ENCODE measurements at places on chromosomes 6 and 20. TPM values are rescaled to one million over a fixed set of nuclear protein-coding genes. Genes with fewer than 3 reads are reported as not detected.

Gene SUPT3H
- 35.9 TPM for polyA plus RNA-seq

Gene TASP1
- polyA plus RNA-seq, result 10.5 TPM

GRCh38 chr20:13671512-13671911, 32.8 kb upstream of the TASP1 start:
- DNase-seq, result no peak

DNA sequence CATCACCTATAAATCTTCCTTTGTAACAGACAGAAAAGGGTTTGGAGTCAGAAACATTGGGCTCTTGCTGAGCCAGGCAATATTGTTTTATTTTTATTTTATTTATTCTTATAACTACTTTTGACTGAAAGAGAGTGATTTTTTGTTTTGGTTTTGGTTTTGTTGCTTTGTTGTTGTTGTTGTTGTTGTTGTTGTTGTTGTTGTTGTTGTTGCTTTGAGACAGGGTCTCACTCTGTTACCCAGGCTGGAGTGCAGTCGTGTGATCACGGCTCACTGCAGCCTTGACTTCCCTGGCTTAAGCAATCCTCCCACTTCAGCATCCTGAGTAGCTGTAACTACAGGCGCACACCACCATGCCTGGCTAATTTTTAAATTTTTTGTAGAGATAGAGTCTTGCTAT, 15.0 kb upstream of the SLC13A3 start:
- no peak for DNase-seq

DNA sequence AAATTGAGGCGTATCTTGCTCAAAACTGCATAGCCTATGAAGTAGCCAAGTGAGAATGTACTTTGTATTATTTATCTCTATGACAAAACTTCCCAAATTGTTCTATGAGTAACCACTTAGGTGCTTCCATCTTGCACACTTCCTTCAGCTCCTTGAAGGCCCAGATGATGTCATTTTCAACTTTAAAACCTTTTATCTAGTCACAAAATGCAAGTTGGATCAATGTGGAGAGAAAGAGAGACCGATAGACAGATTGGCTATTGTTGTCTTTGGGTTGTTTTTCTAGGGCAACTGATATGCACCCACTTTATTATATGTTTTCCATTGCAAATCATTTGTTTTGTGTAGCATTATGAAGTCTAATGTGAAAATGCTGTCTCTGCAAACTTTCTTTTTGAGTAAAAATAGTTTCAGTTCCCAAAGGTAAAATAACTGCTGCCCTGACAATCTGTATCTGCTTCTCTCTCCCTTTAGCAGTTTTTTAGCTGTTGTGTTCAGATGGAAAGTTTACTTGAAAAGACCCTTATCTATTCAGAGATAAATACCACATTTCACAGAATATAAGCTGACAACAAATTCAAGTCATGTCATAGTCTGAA, 73.7 kb upstream of the CITED2 start:
- no peak for DNase-seq

- no peak for DNase-seq
Measured at GRCh38 chr6:100839419-100839818, 41.7 kb downstream of the ASCC3 start.

DNA sequence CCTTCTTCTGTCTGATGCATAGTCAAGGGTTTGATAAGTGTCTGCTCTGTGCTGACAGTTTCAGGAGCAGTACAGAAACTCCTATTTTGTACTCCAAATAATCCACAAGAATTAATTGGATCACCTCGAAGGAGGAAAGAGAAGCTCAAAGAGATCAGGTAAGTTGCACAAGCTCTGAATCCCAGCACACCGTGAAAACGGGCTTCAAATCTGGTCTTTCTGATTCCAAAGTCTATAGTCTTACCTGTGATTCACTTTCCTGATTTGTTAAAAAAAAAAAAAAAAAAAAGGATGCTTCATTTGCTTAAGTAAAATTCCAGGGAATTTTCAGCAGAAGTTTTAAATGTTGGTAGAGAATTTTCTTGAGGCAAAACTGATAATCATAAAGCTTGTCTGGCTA, 155.8 kb upstream of the ESR1 start:
- no peak for DNase-seq

DNA sequence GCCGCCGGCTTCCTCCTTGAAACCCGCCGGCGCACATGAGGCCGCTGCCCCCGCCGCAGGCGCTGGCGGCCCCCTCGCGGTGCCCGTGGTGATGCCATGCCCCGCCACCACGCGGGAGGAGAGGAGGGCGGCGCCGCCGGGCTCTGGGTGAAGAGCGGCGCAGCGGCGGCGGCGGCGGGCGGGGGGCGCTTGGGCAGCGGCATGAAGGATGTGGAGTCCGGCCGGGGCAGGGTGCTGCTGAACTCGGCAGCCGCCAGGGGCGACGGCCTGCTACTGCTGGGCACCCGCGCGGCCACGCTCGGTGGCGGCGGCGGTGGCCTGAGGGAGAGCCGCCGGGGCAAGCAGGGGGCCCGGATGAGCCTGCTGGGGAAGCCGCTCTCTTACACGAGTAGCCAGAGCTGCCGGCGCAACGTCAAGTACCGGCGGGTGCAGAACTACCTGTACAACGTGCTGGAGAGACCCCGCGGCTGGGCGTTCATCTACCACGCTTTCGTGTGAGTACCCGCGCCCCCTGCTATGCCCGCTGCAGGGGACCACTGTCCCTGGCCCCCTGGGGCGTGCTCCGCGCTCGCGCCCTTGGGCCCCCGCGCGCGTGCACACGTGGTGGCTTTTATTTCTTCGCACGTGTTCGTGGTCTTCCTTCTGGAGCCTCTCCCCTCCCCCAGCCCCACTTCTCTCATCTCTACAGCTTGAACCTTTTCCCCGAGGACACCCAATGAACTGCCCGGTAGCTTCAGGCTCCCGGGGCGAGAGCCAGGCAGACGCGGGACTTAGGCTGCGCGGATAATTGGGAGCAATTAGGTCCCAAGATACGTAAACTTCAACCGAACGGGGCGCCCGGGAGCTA, 453 bp downstream of the KCNQ5 start:
- peak; percentile 32 for DNase-seq
